ENCODE measurements at places on chromosomes 11 and 22. TPM values are rescaled to one million over a fixed set of nuclear protein-coding genes. Genes with fewer than 3 reads are reported as not detected.

The APOC3 gene
- total RNA-seq: not detected

The IPO7 gene
- 181 TPM for total RNA-seq

The RABL2B gene
- total RNA-seq: 22.5 TPM

The PGA5 gene
- total RNA-seq: not detected

The PAK1 gene
- 43.8 TPM for total RNA-seq

The SHISAL1 gene
- total RNA-seq: not detected

The OR8D1 gene
- total RNA-seq: not detected

The PYGM gene
- 3.3 TPM for total RNA-seq

The PHOX2A gene
- not detected for total RNA-seq

The FAM118A gene
- 30.6 TPM for total RNA-seq

The H19 gene
- total RNA-seq: not detected

DNA sequence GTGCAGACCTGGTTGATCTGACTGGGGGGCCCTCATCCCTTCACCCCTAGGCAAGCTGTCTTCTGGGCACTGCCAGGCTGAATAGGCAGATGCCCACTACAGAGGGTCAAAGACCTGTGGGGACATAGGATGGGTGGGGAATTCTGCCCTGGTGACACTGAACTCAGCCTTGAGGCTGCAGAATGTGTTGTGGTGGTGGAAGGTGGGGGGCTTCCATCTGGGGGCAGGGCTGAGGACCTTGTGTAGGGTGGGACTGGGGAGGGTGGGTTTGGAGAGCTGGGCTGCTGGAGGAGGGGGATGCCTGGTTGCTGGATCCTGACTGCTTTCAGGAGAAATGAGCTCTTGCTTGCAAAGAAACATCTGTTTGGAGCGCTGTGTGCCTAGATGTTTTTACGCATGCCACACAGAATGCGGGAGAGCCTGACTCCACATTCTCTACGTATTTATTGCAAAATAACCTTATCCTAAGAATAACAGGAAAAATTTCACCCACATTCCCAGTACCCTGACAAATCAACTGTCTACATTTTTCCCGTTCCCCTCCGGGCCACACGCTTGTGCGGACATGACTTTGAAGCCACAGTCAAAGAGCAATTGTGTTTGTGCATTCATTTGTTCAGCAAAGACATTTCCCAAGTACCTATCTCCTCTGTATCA, 18.3 kb downstream of the SMIM38 start:
- DNase-seq: no peak

DNA sequence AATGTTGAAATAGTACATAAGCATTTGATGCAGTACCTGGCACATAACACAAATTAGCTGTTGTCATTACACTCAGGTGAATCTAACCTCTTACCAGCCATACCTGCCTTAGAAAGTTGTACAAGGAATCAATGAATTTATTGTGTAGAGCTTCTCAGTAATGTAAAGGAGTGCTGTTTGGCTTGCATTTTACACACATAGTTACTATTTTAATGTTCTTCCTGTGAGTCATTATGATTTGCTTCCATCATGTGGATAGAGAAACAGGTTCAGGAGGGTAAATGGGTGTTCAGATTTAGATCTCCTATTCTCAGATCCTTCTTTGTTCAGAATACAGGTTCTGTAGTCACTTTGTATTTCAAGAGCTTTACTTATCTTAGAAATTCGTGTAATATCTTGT, 27.6 kb upstream of the RCE1 start:
- no peak for DNase-seq

GRCh38 chr11:101996111-101996510, 51.1 kb upstream of the CFAP300 start:
- DNase-seq: no peak

- no peak for DNase-seq
Observed at GRCh38 chr11:86558207-86558606, 114.2 kb downstream of the ME3 start.

GRCh38 chr22:49997251-49997599, 15.3 kb downstream of the IL17REL start:
- no peak for DNase-seq

DNA sequence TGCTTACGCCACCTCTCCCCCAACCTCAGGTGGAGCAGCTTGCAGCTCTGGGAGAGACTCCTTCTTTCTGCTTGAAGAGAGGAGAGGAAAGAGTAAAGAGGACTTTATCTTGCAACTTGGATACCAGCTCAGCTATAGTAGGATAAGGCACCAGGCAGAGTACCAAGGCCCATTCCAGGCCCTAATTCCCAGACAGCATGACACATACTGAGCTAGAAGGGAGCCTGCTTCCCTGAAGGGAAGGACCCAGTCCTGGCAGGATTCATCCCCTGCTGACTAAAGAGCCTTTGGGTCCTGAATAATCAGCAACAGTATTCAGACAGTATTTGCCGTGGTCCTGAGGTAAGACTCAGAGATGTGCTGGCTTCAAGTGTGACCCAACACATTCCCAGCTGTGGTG, 41.4 kb downstream of the PPME1 start:
- no peak for DNase-seq

- no peak for DNase-seq
Observed at GRCh38 chr11:48037709-48038468, 57.5 kb downstream of the PTPRJ start.

DNA sequence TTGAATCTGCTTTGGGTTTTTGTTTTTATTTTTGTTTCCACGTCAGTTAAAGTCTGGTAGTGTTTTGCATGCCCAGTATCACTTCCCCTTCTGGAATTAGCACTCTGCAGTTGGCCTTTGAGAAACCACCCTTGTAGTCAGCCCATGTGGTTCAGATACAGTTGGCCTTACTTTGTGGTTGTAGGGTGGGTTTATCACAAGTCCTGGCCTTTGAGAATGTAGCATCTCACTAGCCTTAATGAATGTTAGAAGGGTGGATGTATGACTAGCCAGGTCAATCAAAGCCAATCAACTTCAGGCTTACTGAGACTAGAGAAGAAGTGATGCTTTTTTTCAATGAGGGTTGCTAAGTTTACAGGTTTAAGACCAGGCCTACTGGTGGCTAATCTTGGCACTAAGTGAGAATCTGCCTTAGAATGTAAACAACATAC, 19.8 kb downstream of the ARL14EP start:
- no peak for DNase-seq

GRCh38 chr11:113386866-113387265, 713 bp upstream of the ANKK1 start:
- DNase-seq: no peak

GRCh38 chr11:35525501-35526175, at the start of gene PAMR1:
PAMR1 (minus strand) TSS chr11:35525616; CDS start chr11:35525585, 31 bp downstream.
- peak; percentile 50 for DNase-seq

DNA sequence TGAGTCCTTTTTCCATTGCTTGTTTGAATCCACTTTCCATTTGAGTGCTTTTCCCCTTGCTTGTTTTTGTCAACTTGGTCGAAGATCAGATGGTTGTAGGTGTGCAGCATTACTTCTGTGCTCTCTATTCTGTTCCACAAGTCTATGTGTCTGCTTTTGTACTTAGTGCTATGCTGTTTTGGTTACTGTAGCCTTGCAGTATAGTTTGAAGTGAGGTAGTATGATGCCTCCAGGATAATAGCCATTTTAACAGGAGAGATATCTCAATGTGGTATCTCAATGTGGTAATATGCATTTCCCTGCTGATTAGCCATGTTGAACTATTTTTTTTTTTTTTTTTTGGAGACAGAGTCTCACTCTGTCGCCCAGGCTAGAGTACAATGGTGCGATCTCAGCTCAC, 16.7 kb downstream of the ACRV1 start:
- no peak for DNase-seq

DNA sequence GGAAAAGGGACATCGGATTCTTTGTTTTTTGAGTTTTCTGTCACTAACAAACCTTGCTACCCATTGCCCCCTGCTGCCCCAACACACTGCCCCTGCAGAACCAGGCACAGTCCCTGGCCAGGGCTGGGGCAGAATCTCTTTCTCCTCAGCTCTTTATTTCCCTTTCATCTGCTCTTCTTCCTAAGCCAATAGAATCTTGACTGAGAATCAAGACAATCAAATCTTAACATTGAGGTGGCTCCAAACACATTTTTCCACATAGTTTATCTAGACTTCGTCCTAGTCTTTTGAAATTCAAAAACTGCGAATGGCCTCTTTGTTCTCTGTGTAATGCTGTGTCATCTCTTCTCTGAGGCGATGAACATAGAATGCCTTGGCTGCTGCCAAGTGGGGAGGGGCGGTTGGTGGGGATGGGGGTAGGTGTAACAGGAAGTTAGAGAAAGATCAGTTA, 16.1 kb upstream of the NTM start:
- no peak for DNase-seq

DNA sequence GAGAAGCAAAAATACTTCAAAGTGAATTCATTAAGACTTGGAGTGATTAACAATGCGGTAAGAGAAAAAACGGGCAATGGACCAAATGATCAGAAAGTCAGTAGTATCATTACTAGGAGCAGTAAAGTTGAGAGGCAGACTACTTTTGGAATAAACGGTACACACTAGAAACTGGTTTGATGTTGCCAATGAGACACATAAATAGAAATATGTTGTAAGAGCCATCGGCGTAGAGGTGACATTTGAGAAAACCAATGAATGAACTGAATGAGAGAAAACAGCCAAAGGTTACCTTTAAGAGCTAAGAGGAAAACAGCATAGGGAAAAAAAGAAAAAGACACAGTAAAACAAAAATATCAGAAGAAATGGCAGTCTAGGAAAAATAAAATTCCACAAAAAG, 6.2 kb downstream of the CHORDC1 start:
- no peak for DNase-seq

All from activated CD8-positive, alpha-beta T cell treated with anti-CD3 and anti-CD28 coated beads for 36 hours (primary cell).